Aorta (tissue), 5 donors: ENCODE measurements at places on chromosomes 4 and X. TPM values are rescaled to one million over a fixed set of nuclear protein-coding genes. Genes with fewer than 3 reads are reported as not detected.

- no peak for DNase-seq
Observed at GRCh38 chrX:49153467-49153866, 9.1 kb upstream of the MAGIX start.

DNA sequence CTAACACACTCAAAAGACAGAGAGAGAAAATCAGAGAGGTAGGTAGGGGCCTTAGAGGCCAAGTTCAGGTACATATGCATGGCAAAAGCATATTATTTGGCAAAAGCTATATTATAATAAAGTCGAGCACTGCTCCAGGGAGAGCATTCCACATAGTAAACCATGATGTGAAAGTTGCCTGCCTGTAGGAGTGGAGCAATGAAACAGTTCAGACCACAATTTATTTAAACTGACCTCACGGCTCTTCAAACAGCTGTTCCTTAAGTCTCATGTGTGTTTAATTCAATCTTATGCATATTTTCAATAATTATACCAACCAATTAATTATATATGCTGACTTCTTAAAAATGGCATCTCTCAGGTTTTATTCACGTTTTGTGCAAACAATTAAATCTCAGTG lies 3.3 kb downstream of the RFC1 start:
- no peak for DNase-seq

GRCh38 chr4:156591679-156592078 lies 379.9 kb downstream of the PDGFC start:
- no peak for DNase-seq

DNA sequence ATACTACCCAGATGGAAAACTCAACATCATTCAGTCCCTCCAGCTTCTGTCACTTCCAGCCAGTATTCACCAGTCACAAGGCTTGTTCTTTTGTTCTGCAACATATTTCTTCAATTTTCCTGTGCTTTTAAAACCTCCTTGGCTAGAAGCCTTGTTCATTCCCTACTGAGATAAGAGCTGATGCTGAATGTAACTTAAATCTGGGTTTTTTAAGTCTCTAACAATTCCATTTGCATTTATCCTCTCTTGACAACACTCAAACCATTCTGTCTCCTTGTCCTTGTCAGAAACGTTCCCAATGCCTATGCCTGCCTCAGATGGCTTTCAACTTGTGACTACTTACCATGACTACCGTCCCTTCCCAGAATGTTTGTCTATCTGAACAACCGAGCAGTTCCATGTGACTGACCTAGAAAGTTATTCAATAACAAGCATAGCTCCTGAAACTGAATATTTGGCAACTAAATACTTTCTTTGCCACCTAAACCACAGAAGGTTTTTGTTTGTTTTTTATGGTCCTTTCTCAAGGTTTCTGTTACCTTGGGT lies 682.9 kb upstream of the GALNTL6 start:
- DNase-seq, result no peak

The APELA gene
- not detected for total RNA-seq

GRCh38 chrX:57294961-57295360 lies 8.5 kb downstream of the FAAH2 start:
- DNase-seq, result no peak

The TRIM61 gene
- total RNA-seq, result 0.81 TPM

GRCh38 chrX:97895751-97896150 lies 1012.0 kb downstream of the RPA4 start:
- no peak for DNase-seq

- no peak for DNase-seq
Observed at GRCh38 chr4:143489106-143489505, 24.4 kb upstream of the SMARCA5 start.

DNA sequence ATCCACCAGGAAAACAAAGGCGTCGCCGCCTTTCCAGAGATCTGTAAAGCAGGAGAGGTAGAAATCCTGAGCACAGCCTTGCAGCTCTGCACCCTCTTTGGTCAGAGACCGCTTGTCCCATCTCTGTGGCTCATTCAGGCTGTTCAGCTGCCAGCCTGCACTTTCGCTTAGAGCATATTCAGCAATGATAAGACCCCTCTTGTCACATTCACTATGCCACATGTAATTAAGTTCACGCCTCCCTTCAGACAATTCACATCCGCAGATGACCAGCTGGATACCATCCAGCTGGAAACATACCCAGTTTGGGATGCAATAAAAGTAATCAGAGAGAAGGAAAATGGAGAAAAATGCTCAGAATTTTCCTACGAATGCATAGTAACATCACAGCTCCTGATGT lies 335.4 kb downstream of the UNC5C start:
- no peak for DNase-seq

DNA sequence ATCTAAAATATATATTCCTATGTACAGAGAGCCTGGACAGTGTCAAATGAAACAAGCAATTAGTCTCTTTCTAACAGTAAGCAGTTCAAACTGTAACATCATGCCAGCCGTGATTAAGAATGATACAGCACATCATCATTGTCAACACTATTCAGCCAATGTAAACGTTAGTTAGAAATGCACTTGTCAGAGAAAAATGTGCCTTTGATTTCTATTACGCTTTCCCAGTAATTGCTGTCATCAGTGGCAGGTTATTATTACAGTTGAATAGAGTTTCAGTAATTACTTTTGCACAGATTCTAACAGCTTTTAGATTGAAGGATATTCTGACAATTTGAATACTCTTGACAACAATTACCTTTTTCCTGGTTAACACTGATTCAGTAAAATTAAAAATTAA lies 1007.1 kb downstream of the SH3BGRL start:
- DNase-seq, result no peak

DNA sequence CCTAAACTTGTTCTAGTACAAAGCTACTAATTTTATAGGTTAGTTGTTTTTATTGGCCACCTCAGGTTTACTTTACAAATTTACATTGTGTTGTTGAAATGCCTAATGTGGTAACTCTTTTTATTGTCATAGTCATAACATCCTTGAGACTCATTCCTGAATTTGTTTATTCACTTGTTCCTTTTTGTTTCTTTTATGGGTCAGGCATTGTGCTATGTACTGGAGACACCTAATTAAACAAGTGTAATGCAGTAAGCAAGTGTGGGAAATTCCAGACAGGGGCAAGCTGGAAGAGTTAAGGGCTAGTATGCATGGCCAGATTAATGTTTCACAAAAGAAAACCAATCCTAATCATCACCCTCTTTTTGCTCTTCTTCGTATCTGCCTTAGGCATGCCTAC lies 30.5 kb upstream of the TTC29 start:
- DNase-seq, result no peak

GRCh38 chrX:139063364-139063763 lies 351.8 kb upstream of the FGF13 start:
- no peak for DNase-seq

The MAPK10 gene
- 40.0 TPM for total RNA-seq

- DNase-seq, result no peak
Observed at GRCh38 chr4:25928379-25929297, 14.6 kb downstream of the SMIM20 start.

The AADAT gene
- 7.2 TPM for total RNA-seq
